ENCODE measurements at places on chromosomes 7 and 10.

GRCh38 chr7:114650491-114650890 lies 235.9 kb downstream of the FOXP2 start:
- H3K27me3 ChIP-seq, result no peaks in the 10 kb centered on the region
- no peaks in the 10 kb centered on the region for H3K36me3 ChIP-seq

DNA sequence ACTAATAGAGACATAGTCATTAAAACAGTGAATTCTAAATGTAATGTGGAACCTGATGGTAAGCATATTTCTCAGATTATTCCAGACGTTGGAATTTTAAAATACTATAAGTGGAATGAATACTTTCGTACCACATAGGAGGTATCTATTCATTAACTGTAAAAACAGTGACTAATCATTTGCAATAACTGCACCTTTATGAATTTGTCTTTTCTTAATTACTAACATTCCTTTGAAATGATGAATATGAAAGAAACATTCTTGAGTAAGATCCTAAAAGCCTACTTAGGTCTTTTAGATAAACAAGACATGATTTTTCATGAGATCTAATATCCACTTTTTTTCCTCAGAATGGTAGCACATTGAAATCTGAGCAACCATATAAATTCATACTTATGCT lies 549.0 kb upstream of the LRRN3 start:
- H3K27me3 ChIP-seq, result no peaks in the 10 kb centered on the region
- no peak for DNase-seq
- no peaks in the 10 kb centered on the region for H3K4me1 ChIP-seq
- H3K27ac ChIP-seq, result no peak overlapping the region
- H3K36me3 ChIP-seq, result no peaks in the 10 kb centered on the region
- no peak overlapping the region for H3K4me3 ChIP-seq

DNA sequence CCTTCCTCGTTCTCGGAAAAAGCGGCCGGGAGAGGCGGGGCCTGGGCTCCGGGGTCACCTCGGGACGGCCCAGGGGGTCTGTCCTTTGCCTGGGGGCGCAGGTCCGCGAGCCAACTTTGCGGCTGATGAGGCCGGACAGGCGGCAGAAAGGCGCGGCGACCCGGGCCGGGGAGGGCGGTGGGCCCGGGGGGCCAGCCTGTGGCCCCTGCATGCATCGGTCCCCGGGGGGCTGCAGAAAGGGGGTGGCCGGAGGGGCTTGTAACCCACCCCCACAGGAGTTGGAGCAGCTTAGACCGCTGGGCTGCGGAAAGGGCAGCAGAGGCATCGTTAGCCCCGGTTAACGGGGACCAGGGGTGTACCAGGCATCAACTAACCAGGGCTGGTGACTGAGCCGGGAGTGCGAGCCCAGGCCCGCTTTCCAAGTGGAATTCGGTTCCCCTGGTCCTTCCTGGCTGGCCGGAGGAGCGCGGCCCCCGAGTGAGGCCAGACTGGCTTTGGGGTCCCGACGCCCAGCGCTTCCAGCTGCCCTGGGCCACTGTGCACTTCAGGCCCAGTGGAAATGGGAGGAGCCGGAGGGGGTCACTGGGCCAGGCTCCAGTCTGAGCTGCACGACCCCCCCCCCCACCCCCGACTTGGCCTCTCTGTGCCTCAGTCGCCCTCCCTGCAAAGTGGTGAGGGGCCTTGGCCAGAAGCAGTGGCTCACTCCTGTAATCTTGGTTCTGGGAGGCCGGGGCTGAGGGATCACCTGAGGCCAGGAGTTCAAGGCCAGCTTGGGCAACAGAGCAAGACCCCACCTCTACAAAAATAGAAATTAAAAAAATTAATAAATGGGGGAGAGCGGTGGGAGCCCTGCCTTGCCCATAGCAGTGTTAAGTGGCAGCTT lies 919 bp downstream of the SLC29A4 start:
- H3K4me3 ChIP-seq, result peak overlapping the region; percentile 44
- no peaks in the 10 kb centered on the region for H3K36me3 ChIP-seq
- no peak for DNase-seq
- H3K27me3 ChIP-seq, result no peaks in the 10 kb centered on the region

- peaks cover 3% of the 10 kb centered on the region for H3K27me3 ChIP-seq
- no peak overlapping the region for H3K4me3 ChIP-seq
- no peaks in the 10 kb centered on the region for H3K4me1 ChIP-seq
- no peak for DNase-seq
Observed at GRCh38 chr10:30701451-30702173, 72.1 kb upstream of the LYZL2 start.

- no peaks in the 10 kb centered on the region for H3K27me3 ChIP-seq
- H3K36me3 ChIP-seq, result no peaks in the 10 kb centered on the region
- no peak overlapping the region for H3K27ac ChIP-seq
- H3K4me3 ChIP-seq, result no peak overlapping the region
- no peaks in the 10 kb centered on the region for H3K4me1 ChIP-seq
- no peak for DNase-seq
Observed at GRCh38 chr10:7274293-7274692, 136.5 kb downstream of the SFMBT2 start.

- no peaks in the 10 kb centered on the region for H3K36me3 ChIP-seq
- H3K4me1 ChIP-seq, result no peaks in the 10 kb centered on the region
- DNase-seq, result no peak
- H3K4me3 ChIP-seq, result no peak overlapping the region
- H3K27me3 ChIP-seq, result no peaks in the 10 kb centered on the region
- no peak overlapping the region for H3K27ac ChIP-seq
Observed at GRCh38 chr10:113765910-113766309, 14.4 kb downstream of the PLEKHS1 start.

- no peaks in the 10 kb centered on the region for H3K27me3 ChIP-seq
- no peak for DNase-seq
- no peak overlapping the region for H3K27ac ChIP-seq
Observed at GRCh38 chr7:130461272-130461671, 20.5 kb upstream of the CEP41 start.

DNA sequence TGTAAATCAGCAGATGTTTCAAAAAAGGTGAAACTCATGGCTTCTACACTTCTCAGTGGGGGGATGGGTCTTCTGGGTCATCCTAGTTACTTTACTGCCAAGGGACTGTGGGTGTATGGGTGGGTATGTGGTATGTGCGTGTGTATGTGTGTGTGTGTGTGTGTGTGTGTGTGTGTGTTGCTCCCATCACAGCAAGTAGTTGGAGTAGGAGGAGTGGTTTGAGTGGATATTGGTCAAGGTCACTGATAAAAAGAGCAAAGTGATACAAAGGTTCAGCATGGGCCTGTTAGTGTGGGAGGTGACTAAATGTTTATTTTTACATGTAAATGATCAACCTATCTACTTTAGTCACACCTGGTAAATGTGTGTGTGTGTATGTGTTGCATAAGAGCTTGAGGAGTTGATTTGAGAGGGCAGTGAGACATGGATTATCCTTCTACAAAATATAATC lies 11.8 kb upstream of the COBL start:
- H3K27ac ChIP-seq, result no peak overlapping the region
- H3K27me3 ChIP-seq, result no peaks in the 10 kb centered on the region
- H3K36me3 ChIP-seq, result no peaks in the 10 kb centered on the region
- DNase-seq, result no peak

DNA sequence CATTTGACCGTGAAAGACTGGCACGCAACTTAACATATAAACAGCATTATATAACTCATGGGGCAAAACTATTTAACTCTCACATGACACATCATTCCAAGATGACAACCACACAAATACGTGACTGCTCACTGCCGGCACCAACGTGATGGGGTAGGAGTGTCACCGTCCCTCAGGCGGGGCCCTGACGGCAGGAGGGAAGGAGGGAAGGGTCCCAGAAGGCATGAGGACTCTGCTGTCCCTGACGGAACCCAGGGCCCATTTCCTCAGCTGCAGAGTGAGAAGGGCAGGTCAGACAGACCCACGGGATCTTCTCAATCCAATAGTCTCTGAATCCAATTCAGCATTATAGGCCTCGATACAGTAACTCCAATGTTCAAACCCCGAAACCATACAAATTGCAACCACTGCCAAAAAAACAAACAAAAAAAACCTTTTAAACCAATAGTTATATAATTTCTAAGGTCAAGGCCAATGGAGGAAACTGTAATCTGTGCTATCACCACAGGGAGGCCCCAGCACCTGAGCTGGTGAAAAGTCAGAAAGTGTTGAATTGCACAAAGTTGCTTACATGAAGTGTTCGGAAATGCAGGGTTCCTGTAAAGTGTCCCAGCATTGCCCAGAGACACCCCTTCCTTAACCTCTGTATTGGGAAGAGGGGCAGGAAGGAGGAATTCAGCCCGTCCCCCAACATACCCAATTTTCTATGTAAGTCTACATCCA lies 137.4 kb downstream of the TNS3 start:
- DNase-seq, result peak; percentile 66
- H3K27me3 ChIP-seq, result no peaks in the 10 kb centered on the region
- no peak overlapping the region for H3K27ac ChIP-seq
- peaks cover 62% of the 10 kb centered on the region for H3K4me1 ChIP-seq
- no peak overlapping the region for H3K4me3 ChIP-seq

DNA sequence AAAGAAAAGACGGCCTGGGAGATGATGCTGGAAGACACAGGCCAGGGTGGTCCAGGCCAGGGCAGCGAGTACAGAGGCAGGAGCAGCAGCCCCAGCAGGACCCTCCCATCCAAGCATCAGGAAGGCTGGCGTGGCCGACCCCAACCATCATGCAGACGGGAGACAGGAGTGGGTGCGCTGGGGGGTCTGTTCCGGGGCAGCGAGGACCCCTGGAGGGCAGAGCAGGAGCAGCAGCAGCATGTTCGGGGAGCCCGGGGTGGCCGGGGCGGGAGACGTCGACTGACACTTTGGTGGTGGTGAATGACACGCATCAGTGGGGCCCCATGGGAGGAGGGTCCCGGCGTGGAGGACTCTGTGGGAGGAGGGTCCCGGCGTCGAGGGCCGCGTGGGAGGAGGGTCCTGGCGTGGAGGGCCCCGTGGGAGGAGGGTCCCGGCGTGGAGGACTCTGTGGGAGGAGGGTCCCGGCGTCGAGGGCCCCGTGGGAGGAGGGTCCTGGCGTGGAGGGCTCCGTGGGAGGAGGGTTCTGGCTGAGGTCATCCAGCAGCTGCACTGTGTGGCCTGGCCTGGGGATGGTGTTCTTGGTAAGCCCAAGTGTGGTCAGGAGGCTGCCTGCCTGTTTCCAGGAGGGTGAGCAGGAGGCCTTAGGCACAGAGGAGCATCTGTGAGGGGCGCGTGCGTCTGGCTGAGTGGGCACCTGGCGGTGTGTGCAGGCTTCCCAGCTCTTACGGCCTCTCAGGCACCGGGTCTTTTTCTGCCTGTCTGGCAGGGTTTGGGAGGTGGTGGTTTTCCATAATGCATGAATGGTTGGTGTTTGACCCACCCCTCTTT lies 38.9 kb downstream of the FAM20C start:
- H3K27ac ChIP-seq, result peak overlapping the region; percentile 92
- H3K27me3 ChIP-seq, result no peaks in the 10 kb centered on the region
- no peaks in the 10 kb centered on the region for H3K36me3 ChIP-seq
- no peak overlapping the region for H3K4me3 ChIP-seq
- DNase-seq, result no peak
- peaks cover 81% of the 10 kb centered on the region for H3K4me1 ChIP-seq

DNA sequence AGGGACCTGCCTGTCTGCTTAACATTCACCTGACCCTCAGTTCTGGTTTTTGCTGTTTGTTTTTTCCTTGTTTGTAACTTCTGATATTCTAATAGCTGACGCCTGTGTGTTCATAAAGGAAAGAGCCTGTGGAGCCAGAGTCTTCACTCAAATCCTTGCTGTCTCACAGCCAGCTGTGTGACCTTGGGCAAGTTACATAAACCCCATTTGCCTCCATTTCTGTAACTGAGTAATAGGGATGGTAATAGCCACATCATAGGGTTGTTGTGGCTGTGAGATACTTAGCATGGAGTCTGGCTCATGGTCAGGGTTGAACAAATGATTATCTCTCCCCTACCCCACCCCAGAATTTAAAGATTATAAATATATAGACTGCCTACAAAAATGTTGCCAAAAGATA lies 27.0 kb downstream of the WBP1L start:
- no peak for DNase-seq
- H3K4me1 ChIP-seq, result peaks cover 5% of the 10 kb centered on the region
- H3K27me3 ChIP-seq, result no peaks in the 10 kb centered on the region
- peak overlapping the region; percentile 20 for H3K27ac ChIP-seq

DNA sequence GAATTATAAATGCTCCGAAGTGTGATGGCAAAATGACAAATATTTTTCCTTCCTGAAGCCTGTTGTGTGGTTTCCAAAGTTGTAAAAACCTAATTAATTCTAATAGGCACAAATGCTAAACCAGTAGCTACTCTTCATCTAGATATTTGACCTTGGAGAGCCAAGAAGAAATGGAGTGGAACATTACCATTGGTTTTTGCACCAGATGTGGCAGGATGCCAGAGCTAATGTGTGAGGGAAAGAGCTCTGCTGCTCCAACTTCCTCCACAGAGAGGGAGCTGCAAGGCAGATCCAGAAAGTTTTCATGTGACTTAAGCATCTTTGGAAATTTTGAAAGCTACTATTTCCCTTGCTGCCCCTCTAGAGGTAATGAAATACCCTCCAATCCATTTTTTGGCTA lies 65.1 kb upstream of the HPS1 start:
- no peak overlapping the region for H3K27ac ChIP-seq
- H3K36me3 ChIP-seq, result no peaks in the 10 kb centered on the region
- DNase-seq, result no peak
- H3K27me3 ChIP-seq, result no peaks in the 10 kb centered on the region

DNA sequence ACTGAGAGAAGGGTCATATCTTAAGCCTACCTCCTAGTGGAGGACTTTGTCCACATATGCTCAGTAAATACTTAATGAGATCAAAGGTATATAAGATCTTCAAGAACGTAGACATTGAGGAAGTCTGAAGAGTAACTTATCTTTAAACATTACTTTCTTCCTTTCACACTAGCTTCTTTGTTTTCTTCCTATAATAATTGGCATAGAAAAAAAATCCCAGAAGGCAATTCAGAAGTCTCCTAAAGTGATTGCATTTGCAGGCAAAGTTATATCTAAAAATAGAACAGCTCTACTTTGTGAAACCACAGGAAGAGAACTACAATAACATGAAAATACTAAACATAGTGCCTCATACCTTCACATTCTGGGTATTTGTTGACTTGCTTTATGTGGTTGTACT lies 150.4 kb downstream of the PPP1R3A start:
- H3K36me3 ChIP-seq, result no peaks in the 10 kb centered on the region
- H3K27me3 ChIP-seq, result no peaks in the 10 kb centered on the region

- no peak overlapping the region for H3K4me3 ChIP-seq
- no peak for DNase-seq
- no peaks in the 10 kb centered on the region for H3K4me1 ChIP-seq
Observed at GRCh38 chr7:39615350-39615975, 7.9 kb upstream of the RALA start.

- no peaks in the 10 kb centered on the region for H3K36me3 ChIP-seq
- no peaks in the 10 kb centered on the region for H3K27me3 ChIP-seq
- no peak overlapping the region for H3K27ac ChIP-seq
- H3K4me1 ChIP-seq, result no peaks in the 10 kb centered on the region
- H3K4me3 ChIP-seq, result no peak overlapping the region
- peak; percentile 76 for DNase-seq
Observed at GRCh38 chr7:105589356-105590077, 8.2 kb upstream of the EFCAB10 start.

- H3K27ac ChIP-seq, result no peak overlapping the region
- DNase-seq, result no peak
- H3K4me1 ChIP-seq, result no peaks in the 10 kb centered on the region
- H3K27me3 ChIP-seq, result no peaks in the 10 kb centered on the region
- H3K4me3 ChIP-seq, result no peak overlapping the region
Observed at GRCh38 chr10:13038391-13038790, 36.9 kb upstream of the CCDC3 start.

- no peak overlapping the region for H3K4me3 ChIP-seq
- H3K4me1 ChIP-seq, result no peaks in the 10 kb centered on the region
- DNase-seq, result no peak
- no peaks in the 10 kb centered on the region for H3K27me3 ChIP-seq
- H3K27ac ChIP-seq, result no peak overlapping the region
- no peaks in the 10 kb centered on the region for H3K36me3 ChIP-seq
Observed at GRCh38 chr7:42278344-42278743, 41.3 kb upstream of the GLI3 start.

GRCh38 chr10:71747039-71747531 lies 26.2 kb downstream of the VSIR start:
- DNase-seq, result no peak
- H3K4me1 ChIP-seq, result peaks cover 26% of the 10 kb centered on the region
- peaks cover 28% of the 10 kb centered on the region for H3K36me3 ChIP-seq

Data from tibial artery (tissue), 4 donors.